ENCODE measurements at places on chromosomes 11 and 22.

GRCh38 chr22:27323661-27324060 is 477.9 kb downstream of the MN1 start:
- no peak for DNase-seq

DNA sequence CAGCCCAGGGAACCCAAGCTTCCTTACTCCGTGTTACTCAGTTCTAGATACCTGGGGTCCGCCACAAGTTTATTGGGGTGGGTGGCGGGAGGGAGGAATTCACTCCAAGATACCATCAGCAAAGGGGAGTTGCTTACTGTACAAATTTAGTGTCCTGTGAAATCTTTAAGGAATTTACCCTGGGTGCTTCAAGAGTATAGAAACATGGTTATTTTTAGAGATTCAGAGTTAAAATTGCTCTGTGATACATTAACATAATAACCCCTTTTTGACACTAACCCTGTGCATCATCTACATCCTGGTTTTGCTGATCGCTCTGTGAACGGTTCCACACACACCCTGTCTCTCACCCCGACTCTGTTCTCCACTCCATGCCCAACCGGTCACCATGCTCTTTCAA is 18.9 kb upstream of the LYVE1 start:
- DNase-seq = no peak

DNA sequence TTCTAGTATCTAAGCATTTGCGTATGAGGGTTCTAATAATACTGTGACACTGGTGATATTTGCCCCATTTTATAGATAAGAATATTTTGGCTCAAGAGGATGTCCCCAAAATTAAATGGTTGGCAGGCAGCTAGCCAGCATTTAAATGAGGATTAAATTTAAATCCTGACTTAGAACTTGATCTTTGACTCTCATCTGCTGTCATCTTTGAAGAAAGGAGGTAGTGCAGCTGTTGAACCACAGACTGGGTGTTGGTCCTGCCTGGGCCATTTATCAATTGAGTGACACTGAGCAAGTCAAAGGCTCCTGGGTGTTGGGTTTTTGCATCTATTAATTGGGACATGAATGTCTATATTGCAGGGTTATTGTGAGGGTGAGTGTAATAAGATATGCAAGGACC is 112.3 kb downstream of the INSC start:
- no peak for DNase-seq

GRCh38 chr11:8008212-8008611 is 21.1 kb downstream of the EIF3F start:
- no peak for DNase-seq

DNA sequence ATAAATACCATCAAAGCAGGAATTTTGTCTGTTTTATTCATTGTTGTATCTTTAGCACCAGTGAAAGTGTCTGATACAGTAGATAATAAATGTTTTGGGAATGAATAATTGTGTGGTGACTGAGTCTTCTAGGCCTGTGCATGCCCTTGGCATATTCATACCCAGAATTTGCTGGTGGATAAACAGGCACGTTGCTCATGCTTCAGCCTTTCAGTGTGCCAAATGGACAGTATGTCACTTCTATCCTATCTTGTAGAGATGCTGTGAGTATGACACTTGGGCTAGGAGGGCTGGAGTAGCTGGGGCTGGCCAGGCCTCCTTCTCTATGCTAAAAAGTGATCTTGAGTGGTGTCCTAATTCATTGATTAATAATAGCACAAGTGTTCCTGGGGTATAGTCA is 287.3 kb upstream of the DDI1 start:
- DNase-seq = no peak

DNA sequence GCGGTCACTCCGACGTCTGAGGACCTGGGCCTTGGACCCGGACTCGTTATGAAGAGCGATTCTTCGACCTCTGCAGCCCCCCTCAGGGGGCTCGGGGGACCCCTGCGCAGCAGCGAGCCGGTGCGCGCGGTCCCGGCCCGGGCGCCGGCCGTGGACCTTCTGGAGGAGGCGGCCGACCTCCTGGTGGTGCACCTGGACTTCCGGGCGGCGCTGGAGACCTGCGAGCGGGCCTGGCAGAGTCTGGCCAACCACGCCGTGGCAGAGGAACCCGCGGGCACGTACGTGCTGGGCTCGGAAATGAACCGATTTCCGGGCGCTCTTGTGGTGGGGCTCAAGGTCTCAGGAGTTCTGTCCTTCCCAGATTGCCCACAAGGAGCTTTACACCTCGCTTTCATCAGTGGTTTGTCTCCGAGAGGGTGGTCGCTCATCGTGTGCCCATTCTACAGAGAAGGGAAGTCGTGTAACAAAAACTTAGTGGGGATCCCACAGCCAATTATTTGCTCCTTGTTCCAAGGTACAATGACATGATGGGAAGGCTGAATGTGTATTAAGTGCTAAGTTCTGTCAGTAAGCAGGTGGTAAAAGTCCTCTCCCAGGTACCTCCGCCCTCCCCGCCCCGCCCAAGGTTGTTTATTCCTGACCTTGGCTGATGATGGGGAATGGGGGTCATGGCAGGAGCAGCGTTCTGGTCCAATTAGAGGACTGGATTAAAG is 695 bp downstream of the PEX26 start:
- DNase-seq = peak; percentile 3

GRCh38 chr11:15576769-15577168 is 462.0 kb downstream of the INSC start:
- no peak for DNase-seq

- no peak for DNase-seq
Measured at GRCh38 chr11:82863209-82863608, 37.0 kb downstream of the PRCP start.

DNA sequence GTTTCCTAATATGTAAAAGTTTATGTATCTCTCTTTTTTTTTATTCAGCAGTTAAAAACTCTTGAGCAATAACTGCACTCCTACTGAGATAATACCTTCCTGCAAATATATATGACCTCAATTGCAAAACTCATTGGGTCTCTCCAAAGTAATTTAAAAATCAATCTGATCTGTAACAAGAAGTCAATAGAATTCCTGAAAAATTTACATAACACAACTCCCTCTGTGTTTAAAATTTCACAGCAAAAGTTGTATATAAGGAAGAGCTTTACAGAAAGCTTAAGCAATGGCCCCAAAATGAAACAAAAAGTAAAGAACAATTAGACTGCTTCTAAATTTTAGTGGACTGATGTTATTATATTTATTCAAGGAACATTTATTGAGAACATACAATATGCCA is 313.4 kb downstream of the DLG2 start:
- no peak for DNase-seq

GRCh38 chr11:512761-513595 is 5.9 kb upstream of the RNH1 start:
- no peak for DNase-seq

- DNase-seq = no peak
Measured at GRCh38 chr22:46240907-46241306, 9.2 kb downstream of the CDPF1 start.

GRCh38 chr11:67373648-67374570 is 511 bp upstream of the CLCF1 start:
- DNase-seq = peak; percentile 82

DNA sequence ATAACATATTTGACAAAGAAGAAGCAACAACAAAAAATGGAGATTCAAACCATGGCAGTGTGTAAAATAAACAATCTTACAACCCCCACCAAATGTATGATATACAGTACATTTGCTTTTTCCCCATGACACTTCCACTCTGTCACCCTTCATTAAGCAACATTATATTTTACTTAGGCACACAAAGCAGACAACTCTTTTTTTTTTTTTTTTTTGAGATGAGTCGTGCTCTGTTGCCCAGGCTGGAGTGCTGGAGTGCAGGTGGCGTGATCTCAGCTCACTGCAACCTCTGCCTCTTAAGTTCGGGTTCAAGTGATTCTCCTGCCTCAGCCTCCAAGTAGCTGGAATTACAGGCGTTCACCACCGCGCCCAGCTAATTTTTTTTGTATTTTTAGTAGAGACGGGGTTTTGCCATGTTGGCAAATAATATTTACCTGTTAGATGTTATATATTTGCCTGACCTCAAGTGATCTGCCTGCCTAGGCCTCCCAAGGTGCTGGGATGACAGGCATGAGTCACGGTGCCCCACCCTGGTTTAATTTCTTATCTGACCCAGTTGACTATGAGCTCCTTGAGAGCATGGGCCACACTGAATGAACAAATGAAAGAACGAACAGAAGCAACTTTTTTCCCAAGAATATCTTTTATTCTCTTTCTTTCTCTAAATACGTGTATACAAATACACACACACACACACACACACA is 5.5 kb upstream of the PCF11 start:
- no peak for DNase-seq

GRCh38 chr11:124190298-124191139 is 7.4 kb downstream of the OR10D3 start:
- no peak for DNase-seq

DNA sequence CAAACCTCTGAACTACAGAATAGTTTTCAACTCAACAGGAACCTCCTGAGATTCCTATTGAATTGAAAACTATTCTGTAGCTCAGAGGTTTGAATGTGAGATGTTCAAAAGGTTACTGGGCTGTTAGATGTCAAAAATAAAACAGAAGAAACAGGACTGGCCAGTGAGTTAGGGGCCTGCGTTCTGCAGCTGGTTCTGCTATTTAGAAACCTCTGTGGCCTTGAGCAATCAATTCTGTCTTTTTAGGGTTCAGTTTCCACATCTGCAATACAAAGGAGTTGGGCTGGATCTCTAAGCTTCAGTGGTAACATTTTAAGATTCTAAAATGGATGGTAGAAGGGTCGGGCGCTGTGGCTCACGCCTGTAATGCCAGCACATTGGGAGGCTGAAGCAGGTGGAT is 55.8 kb downstream of the CLMP start:
- DNase-seq = no peak

DNA sequence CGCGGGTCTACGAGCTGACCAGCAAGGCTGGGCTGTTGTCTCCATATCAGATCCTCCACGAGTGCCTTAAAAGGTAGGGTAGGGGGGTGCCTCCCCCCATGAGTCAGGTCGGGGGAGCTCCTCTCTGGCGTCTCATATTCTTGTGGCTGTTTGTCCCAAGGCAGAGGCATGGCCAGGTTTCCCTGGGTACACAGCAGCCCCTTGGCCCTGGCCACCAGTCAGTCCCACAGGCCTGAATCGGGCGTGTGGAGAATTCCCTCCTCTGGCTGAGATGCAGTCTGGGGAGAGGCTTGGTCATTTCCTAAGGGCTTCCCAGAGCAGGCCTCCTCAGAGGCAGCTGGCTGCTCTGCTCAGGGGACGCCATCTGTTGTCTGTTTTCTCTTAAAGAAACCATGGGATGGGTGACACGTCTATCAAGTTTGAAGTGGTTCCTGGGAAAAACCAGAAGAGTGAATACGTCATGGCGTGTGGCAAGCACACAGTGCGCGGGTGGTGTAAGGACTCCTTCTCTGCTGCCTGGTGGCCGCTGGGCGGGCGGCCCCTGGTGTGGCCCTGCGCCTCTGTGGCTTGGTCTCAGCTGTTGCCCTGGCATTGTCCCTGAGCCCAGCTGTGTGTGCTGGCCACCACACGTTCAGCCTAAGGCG is 9.6 kb upstream of the RANBP1 start:
- DNase-seq = no peak

GRCh38 chr22:28075358-28075981 is 156.4 kb upstream of the PITPNB start:
- DNase-seq = no peak

GRCh38 chr11:34176751-34177209 is 71.4 kb downstream of the NAT10 start:
- DNase-seq = no peak

DNA sequence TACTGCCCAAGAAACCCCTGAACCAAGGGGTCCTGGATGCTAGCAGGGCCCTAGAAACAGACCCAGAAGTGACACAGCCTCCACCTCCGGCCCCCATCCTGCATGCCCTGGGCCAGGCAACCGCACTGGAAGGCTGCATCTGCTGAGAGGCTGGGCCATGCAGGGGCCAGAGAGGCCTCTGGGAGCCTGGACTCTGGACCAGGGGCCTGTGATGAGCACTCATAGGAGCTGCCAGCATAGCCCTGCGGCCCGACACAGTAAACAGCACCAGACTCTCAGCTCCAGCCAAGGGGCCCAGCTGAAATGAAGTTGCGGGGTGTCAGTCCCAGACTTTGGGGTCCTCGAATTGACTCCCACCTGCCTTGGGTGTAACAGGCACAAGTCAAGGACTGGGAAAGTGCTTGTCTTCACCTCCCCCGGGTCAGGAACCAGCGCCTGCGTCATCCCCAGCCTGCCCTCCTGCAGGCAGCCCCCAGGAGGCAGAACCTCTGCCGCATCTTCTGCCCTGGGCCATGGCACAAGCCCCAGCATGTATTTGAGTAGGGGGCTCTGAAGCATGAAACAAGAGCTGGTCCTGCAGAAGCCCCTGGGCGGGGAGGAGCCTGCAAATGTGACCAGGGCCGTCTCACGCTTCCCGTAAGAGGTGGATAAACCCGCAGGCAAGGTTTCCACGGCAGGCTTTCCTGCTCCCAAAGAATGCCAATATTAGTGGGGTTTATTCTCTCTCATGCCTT is 25.2 kb upstream of the CCND1 start:
- DNase-seq = no peak

DNA sequence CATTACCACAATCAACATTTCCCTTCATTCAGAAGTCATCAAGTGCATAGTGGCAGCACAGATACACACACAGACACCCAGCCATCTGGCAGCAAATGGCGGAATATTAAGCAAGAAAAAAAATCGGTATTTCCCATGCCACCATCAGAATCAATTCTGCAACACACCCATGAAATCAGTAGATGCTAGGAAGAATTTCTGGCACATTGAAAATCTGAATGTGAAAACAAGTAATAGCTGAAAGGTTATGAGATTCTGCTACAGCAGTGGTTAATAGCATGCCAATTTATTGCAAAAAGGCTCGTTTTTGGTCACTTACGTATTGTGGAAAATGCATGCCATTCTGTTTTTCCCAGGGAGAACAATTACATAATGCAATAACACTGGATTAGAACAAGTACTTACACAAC is 91.1 kb downstream of the PICALM start:
- no peak for DNase-seq

Data from activated gamma-delta T cell treated with anti-CD3 and anti-CD28 coated beads, Interleukin-2, amount 50 U/mL, for 16 hours (primary cell).